ENCODE measurements at places on chromosomes 11 and 22.

DNA sequence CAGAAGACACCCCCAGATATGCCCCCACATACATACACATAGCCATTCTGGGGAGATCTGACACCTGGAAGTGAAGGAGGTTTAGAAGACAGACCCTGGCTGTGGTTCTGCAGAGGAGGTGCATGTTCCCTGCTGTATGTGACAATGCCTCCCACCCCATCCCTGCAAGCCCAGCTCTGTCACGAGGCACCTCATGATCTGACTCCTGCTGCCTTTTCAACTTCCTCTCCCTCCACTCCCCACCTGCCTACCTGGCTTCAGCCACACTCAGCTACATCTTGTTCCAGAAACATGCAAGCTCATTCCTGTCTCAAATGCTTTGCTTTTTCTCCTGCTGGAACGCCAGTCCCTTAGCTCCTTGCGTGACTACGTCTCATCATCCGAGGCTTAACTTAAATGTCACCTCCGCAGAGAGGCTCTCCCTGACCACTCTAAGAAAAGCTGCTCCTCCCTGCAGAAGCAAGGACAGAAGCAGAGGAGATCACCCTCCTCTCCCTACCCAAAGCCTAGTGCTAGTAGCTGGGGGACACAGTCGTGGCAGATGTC is 114.5 kb downstream of the FEZ1 start:
- DNase-seq = no peak

DNA sequence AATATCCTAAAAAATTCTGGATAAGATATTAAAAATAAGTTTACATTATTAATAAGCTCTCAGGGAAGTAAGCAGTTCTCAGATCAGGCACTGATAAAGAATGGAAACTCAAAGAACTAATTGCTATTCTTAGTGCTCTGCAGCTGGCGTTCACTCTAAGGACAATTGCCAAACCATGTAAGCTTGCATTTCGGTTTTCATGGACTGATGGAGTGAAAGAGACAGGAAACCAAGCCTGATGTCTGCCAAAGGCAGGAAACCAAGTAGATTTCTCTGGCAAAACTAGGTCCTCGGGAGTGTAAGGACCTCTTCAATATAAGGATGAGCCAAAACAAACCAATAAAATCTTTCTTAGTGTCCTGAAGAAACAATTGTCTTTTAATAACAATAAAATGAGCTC is 355.2 kb downstream of the RAB38 start:
- DNase-seq = no peak

GRCh38 chr22:43301866-43302265 is 41.3 kb downstream of the SCUBE1 start:
- no peak for DNase-seq

- peak; percentile 23 for DNase-seq
Measured at GRCh38 chr22:36775586-36775963, 344 bp downstream of the IFT27 start.

- no peak for DNase-seq
Measured at GRCh38 chr11:34406413-34406812, 32.3 kb upstream of the CAT start.

DNA sequence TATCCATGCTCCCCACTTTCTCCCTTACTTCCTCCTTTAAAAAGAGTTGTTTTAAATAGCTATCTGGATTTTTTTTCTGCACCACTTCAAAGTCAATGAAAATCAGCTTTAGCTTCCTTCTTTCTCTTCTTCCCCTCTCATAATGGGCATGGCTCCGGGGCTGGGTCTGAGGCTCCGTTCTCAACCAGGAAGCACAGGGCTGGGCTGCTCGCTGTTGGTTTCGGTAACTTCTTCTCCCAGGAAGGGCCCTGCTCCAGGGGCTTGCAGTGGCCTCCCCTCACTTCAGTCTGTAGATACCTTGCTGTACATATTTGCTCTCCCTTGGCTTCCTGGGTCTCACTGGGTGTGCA is 23.8 kb downstream of the MICAL2 start:
- no peak for DNase-seq

- no peak for DNase-seq
Measured at GRCh38 chr11:30786256-30787110, 200.3 kb upstream of the MPPED2 start.

- DNase-seq = no peak
Measured at GRCh38 chr11:72730737-72731136, 21.5 kb downstream of the ARAP1 start.

- no peak for DNase-seq
Measured at GRCh38 chr11:84720706-84721402, 906.3 kb downstream of the DLG2 start.

DNA sequence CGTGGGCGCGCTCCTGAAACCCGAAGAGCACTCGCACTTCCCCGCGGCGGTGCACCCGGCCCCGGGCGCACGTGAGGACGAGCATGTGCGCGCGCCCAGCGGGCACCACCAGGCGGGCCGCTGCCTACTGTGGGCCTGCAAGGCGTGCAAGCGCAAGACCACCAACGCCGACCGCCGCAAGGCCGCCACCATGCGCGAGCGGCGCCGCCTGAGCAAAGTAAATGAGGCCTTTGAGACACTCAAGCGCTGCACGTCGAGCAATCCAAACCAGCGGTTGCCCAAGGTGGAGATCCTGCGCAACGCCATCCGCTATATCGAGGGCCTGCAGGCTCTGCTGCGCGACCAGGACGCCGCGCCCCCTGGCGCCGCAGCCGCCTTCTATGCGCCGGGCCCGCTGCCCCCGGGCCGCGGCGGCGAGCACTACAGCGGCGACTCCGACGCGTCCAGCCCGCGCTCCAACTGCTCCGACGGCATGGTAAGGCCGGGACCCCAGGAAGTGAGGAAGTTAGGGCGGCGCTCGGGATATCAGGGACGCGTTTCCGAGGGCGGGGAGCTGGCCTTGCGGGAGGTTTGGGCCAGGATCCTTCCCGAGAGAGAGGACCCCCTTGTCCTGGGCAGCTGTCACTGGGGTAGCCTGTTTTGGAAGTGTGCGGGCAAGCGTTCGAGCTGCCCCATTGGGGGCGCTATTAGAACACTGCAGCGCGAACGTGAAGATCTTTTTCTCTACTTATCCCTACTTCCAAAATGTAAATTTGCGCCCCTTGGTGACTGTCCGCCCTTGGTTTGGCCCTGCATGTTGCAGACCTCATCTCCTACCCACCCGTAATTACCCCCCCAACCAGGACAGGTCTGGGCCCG is 796 bp downstream of the MYOD1 start:
- no peak for DNase-seq

- DNase-seq = no peak
Measured at GRCh38 chr11:74025467-74026166, 16.7 kb upstream of the UCP3 start.

DNA sequence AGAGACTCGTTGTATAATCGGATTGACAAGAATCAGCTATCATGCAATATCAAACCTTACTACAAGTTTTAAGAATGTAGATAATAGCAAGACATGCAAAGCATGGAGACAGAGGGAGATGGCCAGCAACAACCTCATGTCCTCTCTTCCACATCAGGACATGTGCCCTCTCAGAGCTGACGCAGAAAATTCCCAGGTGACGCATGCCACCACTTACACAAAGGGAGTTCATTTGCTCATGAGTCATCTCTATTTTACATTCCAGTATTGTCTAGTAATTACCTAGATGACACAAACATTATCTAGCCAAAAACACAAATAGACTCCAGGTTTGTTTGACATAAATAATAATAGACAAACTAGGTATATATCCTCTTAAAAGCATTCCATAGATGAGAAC is 38.1 kb upstream of the OPCML start:
- DNase-seq = no peak

- no peak for DNase-seq
Measured at GRCh38 chr11:115379528-115379927, 124.7 kb downstream of the CADM1 start.

DNA sequence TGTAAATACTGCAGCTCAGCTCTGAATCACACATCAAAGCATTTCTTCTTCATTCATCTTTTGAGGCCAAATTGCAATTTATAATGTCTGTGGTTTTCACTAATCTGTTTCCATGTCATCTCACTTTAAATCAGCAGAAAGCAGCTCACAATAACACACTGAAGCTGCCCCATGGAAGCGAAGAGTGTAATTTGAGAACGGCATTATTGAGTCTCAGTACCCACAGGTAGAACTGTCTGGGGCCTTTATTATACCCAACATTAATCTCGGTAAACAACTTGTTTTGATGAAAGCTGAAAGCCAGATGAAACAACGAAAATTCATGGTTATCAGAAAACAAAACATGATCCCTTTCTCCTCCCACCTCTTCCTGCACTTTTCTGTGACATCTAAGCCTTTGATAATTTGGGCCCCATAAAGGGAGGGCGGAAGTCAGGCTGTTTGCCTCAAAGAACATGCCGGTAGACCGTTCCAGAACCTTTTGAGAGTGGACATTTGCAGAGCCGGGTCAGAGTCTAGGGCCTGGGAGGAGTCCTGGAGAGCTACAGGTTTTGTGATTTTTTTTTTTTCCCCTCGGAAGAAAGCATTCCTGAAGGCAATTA is 68.2 kb upstream of the SESN3 start:
- no peak for DNase-seq

- no peak for DNase-seq
Measured at GRCh38 chr11:67636962-67637361, 2.6 kb downstream of the TBX10 start.

GRCh38 chr11:89405629-89406028 is 85.5 kb downstream of the NOX4 start:
- DNase-seq = no peak

DNA sequence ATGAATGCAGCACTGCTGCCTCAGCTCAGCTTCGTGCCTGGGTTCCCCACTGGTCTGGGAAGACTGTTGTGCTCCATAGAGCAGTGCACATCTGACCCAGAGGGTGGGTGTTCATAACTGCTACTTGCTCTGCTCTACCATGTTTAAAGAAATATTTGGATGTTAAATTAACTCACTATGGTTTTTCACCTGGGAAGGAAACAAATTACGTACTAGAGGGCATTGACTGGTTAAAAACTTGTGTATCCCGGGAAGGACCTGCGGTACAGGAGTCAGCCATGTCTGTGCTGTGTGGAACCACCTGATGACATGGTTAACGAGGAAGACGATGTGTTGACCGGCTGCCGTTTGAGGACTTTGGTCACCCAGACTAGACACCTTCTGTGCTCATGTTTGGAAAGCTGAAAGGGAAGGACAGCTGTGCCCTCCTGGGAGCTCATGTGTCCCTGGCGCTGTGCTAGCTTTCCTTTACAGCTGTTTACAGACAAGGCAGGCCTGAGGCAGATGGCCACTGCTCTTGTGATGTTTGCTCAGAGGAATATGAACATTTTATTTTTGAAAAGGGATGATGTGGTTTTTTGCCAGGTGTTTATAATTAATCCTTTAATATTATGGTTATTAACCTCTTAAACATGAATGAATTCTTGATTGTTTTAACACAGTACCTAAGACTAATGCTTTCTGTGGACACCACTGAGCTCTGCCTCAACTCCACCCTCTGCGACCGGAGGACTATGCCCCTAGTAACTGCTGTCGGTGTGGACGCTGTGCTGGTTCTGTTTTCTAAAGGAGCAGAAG is 14.3 kb upstream of the AIFM3 start:
- DNase-seq = no peak

- DNase-seq = no peak
Measured at GRCh38 chr11:3942160-3942955, 86.9 kb downstream of the STIM1 start.

DNA sequence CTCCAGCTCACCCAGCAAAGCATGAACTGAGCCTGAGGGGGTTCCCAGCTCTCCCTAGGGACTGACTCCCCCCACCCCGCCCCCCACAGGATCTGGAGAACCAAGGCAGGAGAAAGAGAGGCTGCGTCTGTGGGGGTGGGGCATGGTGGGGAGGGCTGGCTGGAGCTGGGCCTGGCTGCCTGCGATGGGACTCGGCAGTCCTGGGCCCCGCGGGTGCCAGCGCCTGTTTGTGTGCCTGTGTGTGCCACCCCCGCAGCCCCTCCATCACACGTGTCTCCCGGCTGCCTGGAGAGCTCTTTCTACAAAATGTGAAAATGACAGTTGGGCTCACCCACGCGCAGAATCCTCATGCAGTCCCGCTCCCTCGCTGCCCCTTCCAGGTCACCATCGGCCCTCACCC is 46.8 kb downstream of the CACNA1I start:
- DNase-seq = no peak

DNA sequence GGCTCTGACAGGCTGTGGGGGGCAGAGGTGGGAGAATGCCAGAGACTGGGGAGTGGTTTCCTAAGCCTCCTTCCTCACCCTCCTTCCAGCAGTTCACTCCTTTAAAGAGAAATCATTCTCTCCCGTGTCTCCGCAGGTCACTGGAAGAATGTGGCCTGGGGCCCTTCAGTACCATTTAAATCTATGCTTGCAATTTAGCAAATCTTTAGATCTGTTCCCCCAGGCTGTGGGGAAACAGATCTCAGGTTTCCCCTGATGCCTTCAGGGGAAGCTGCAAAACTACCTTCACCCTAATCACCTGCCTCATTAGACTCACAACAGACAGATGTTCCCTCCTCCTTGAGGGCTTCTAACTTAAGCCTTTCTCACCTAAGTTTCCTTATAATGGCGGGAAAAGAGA is 55.3 kb downstream of the KIRREL3 start:
- DNase-seq = no peak

DNA sequence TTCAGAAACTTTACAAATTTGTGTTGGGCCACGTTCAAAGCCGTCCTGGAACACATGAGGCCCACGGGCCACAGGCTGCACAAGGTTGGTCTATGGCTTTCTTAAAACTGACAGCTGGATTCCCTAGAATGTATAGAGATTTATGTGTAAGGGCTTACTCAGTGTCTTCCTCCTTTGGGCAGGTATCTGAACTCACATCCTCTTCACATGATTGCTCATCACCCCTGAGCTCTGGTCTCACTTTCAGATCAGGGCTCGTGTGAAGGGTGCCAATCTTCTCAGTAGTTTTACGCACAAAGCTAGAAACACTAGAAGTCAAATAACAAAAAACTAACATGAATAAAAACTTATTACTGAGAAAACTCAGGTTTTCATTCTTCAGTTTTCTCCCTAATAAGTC is 27.1 kb downstream of the HPS5 start:
- no peak for DNase-seq

DNA sequence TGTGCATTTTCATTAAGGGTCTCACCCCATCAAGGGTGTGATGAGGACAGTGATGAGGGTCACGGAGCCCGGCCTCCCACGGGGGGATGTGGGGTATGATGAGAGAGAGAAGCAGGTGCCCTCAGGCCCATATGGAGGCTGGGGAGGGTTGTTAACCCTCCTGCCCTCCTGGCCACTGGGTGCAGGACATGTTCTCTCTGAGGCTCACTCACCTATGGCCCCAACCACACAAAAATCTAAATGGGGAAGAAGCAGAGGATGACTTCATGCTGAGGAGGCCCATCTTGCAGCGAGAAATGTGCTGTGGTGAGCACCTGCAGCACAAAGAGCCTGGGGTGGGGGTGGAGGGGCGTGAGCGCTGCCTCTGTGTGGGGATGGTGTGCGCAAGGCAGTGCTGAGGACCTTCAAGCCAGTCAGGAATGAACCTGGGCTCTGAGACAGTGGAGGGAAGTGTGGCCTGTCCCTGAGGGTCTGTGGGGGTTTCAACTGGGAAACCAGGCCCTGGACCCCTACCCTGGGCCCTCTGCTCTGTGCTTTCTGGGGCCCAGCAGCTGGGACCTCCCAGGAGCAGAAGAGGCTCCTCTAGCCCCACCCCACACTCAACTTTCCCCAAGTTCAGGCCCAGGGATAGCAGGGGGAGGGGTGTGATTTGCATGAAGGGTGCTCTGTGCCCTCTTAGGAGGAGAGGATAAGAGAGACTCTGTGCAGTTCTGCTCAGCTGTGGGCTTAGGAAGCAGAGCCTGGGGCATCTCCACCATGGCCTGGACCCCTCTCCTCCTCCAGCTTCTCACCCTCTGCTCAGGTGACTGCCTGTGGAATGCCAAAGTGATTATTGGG is 43.0 kb upstream of the TOP3B start:
- no peak for DNase-seq

- DNase-seq = no peak
Measured at GRCh38 chr22:23013612-23014011, 56.7 kb upstream of the GNAZ start.

All from T-helper 17 cell (primary cell).